Astrocyte of the hippocampus (primary cell): ENCODE measurements at places on chromosomes 13 and 19.

- DNase-seq: no peak
Measured at GRCh38 chr13:30172593-30173302, 134.6 kb downstream of the KATNAL1 start.

DNA sequence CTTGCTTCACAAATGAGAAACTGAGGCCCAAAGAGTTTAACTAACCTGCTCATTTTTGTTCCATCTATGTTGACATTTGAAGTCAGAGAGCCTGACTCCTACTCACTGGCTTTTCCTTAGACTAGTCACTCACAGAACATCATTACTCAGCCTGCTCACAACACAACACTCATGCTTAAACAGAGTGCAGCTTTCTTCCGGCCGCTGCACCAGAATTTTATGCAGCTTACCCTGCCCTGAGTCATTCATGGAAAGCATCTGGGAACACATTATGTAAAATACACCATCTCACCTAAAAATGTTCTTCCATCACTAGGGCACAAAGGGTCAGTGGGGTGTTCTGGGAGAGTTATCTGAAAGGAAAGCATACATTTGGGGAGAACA is 303.4 kb downstream of the SPRY2 start:
- DNase-seq: peak; percentile 90

- no peak for DNase-seq
Measured at GRCh38 chr19:17283504-17283996, 1.8 kb downstream of the ANKLE1 start.

- DNase-seq: peak; percentile 82
Measured at GRCh38 chr19:47391510-47392223, 27.7 kb downstream of the MEIS3 start.

DNA sequence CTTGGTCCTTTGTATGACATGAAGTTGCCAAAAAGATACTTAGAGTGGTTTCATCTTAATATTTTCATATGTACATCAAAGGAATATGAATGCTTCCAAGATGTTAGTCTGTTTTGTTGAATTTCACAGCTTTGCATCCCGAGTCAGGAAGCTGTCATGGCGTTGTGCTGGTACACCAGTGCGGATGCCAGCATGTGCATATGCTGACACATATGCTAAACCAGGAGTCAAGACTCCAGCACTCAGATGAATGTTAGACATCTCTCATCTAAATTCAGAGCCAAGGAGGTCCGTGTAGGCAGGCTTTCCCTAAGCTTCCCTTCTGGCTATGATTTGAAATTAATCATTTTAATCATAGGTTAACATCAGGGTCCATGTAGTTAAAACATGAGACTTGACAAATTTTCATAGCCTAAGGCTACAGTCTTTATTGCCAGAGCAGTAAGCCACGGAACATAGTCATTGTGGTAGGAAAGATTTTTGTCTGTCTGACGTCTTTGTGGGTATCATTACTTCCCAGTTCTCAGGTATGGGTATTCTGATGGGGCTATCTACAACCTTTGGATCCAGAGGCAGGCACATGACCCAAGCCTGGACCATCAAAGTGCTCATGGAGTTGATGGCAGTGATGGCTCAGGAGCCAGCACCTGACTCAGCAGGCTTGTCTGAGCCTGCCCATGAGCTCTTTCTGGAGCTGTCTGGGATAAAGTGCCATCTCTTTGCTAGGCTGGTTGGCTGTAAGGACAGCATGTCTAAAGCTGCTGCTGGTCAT is 246.1 kb downstream of the KCNRG start:
- DNase-seq: no peak

DNA sequence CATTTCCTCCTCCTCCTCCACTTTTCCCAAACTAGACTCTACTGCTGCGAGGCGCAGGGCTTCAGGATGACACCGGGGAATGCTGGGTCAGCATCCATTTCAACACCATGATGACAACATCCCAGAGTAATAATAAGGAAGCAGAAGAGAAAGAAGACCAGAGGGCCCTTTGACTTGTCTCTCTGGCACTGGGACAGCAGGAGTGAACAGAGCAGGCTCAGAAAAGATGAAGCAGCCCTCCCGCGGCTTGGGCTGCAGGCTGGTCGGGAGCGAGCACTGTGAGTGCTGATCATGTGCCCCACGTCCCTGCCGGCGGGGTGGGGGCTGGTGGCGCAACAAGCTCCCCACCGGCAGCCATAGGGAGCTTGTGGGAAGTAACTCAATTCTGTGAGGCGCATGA is 30.5 kb downstream of the RANBP3 start:
- peak; percentile 23 for DNase-seq

DNA sequence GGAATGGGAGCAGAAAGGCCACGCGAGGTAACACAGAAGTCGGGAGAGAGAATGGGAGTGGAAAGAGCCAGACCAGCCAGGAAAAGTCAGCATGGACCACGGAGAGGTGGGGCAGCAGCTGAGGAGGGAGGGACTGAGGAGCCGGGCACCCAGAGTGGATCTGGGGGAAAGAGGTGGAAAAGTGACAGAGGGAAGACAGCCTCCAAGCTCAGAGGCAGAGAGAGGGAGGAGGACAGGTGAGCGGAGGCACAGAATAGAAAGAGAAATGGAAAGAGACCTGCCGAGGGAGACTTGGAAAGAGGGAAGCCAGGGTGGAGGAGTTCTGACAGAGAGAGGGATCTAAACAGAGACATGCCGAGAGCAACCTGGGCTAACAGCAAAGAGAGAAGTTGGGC is 1.6 kb downstream of the GRIK5 start:
- DNase-seq: no peak
